Spinal cord (tissue), 10 donors: ENCODE measurements at places on chromosomes 3 and 15. TPM values are rescaled to one million over a fixed set of nuclear protein-coding genes. Genes with fewer than 3 reads are reported as not detected.
A peak's percentile ranks its signal among the peaks of the same experiment; 100 is the strongest.

DNA sequence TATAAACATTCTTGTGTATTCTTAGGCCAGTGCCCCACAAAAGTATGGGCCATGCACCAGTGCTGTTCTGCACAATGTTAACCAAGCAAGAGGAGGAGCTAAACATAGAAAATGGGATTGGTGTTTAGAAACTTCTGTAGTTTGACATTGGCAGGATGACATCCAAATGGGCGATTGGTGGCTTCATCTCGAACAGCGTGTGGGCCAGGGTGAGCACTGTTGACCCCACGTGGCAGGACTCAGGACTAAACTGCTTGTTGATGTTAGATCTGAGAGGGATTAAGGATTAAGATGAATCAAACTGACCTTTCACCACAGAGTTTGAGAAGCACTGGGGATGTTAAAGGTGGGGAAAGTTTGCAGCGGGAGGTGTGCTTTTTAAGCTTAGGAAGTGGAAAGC lies 31.9 kb downstream of the ZNF710 start:
- no peak overlapping the region for H3K4me3 ChIP-seq
- no peak overlapping the region for H3K27ac ChIP-seq
- H3K4me1 ChIP-seq, result peaks cover 49% of the 10 kb centered on the region
- no peak for DNase-seq

DNA sequence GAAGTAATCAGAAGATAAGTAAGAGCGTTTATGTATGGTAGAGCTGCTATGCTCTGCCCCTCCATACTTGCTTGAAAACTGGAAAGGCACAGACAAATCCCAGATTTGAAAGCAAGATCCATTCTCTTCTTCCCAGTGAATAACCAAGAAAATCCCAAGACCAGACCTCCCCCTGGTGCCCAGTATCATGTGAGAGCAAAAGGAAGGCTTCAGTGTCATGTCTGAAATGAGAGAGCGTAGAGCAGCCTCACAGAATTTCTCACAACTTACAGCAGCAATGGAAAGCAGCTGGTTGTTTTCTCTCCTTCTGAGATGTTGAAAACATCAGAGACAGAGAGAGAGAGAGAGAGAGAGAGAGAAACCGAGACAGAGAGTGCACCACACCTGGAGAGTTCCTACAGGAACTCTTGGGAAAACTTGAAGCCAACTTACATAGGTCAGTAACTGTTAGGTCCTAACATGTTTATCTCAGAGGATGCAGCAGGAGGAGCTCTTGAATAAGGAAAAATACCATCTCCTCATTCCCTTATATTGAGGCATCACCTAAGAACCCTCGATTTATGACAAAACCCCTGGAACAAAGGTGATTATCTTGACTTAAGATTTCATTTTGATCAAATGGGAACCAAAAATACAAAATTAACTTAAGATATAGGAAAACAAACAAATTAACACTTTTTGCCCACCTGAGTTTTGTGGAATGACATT lies 273.3 kb downstream of the NSUN3 start:
- H3K27ac ChIP-seq, result no peak overlapping the region
- H3K4me3 ChIP-seq, result no peak overlapping the region
- no peaks in the 10 kb centered on the region for H3K36me3 ChIP-seq
- peak; percentile 9 for DNase-seq

- DNase-seq, result no peak
- no peaks in the 10 kb centered on the region for H3K27me3 ChIP-seq
- H3K36me3 ChIP-seq, result peaks cover 50% of the 10 kb centered on the region
- H3K4me1 ChIP-seq, result no peaks in the 10 kb centered on the region
- H3K27ac ChIP-seq, result no peak overlapping the region
These were observed 22.3 kb downstream of the VPS39 start for GRCh38 chr15:42185801-42186200.

DNA sequence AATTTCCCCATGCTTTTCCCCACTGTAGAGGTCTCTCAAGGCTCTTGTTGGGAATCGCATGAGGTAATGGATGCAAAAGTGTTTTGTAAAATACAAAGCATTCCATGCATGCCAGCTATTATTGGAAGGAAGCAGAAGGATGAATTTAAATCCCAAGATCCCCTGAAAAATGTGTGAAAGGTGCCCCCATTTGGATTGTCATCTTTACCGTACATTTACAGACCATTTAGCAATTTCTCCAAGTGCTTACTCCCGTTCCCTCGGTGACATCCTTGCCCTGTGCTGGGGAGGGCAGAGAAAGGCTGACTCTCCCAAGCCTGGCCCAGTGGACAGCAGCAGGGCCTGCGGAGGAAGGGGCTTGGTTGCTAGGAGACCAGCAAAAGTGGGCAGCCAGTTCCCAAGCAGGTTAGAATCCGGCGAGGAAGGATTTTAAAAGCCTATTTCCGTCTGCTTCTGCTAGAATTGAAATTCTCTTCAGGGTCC lies 31.1 kb upstream of the NEO1 start:
- peaks cover 10% of the 10 kb centered on the region for H3K4me1 ChIP-seq
- no peak overlapping the region for H3K27ac ChIP-seq
- no peaks in the 10 kb centered on the region for H3K36me3 ChIP-seq

- H3K4me1 ChIP-seq, result no peaks in the 10 kb centered on the region
- H3K27ac ChIP-seq, result no peak overlapping the region
- no peaks in the 10 kb centered on the region for H3K27me3 ChIP-seq
These were observed 83.9 kb downstream of the CD47 start for GRCh38 chr3:108006881-108007331.

DNA sequence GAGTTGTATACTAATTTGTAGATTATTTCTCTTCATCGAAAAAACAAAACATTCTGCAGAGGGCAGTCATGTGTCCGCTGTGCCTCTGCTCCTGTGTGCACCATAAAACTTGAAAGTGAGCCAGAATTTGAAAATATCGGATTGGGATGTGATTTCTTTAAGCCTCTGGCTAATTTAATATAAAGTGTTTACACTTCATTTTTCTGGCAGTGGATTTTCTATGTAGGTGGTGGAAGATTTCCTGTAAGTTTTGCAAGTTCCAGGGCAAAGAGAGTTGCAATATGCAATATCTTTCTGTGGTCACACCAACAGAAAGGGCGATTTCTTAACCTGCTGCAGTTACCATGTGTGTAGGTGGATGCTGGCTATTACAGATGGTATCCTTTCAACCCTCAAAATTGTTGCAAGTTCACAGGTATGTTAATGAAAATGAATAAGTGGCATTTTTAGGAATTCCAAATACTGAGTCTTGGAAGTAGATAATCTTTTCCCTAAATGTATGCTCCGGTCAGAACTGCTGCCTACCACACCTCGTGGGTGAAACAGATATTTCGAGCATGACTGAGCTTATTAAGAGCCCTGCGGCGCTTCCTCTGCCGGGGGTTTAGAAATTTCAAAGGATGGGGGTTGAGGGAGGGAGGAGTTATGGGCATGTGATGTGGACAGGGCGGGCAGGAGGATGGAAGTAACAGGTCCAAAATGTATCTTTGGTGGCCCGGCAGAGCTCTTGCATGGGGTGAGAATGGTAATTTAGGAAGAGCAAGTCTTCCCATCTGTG lies 134.0 kb downstream of the PGPEP1L start:
- DNase-seq, result peak; percentile 49
- no peak overlapping the region for H3K4me3 ChIP-seq
- H3K36me3 ChIP-seq, result no peaks in the 10 kb centered on the region
- H3K27me3 ChIP-seq, result no peaks in the 10 kb centered on the region

DNA sequence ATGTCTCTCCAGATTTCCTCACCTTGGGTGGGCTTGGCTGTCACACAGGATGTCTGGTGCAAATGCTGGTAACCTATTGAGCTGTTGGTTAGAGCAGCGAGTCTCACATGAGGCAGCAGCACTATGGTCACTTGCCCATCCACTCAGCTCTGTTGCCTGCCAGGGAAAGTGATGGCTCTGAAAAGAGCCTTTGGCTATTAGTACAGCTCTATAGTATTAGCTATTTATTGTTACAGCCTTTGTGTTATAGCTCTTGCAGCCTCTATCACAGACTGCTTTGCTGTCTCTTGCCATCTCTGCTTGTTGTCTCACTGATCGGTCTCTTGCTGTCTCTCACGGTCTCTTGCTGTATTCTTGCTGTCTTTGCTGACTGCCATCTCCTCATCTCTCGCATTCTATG lies 114.3 kb downstream of the MFSD1 start:
- no peaks in the 10 kb centered on the region for H3K4me1 ChIP-seq
- DNase-seq, result no peak
- H3K27ac ChIP-seq, result no peak overlapping the region
- no peak overlapping the region for H3K4me3 ChIP-seq

DNA sequence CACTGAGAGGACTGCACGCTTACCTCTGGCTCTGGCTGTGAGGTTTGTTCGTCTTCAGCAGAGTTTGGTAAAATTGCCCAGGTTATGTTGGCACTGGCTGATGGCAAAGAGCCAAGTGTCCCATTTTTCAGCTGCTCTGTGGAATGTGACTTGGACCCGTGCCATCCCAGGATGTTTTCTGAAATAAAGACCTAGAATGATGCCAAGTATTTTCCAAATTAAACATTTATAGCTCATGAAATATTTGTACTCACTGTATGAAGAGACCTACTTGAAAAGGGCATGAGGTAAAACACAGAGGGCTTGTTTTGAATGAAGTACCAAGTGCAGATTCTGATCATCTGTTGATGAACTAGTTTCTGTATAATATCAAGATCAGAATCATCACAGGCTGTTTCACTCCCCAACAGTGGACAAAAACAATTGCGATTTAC lies 200.5 kb downstream of the STT3B start:
- H3K4me1 ChIP-seq, result peaks cover 6% of the 10 kb centered on the region
- H3K4me3 ChIP-seq, result no peak overlapping the region
- no peaks in the 10 kb centered on the region for H3K27me3 ChIP-seq
- no peaks in the 10 kb centered on the region for H3K36me3 ChIP-seq
- no peak overlapping the region for H3K27ac ChIP-seq
- DNase-seq, result no peak

- H3K4me3 ChIP-seq, result no peak overlapping the region
- DNase-seq, result no peak
- H3K27ac ChIP-seq, result no peak overlapping the region
- peaks cover 30% of the 10 kb centered on the region for H3K4me1 ChIP-seq
- peaks cover 18% of the 10 kb centered on the region for H3K36me3 ChIP-seq
These were observed 190.3 kb downstream of the XXYLT1 start for GRCh38 chr3:195080571-195081151.

DNA sequence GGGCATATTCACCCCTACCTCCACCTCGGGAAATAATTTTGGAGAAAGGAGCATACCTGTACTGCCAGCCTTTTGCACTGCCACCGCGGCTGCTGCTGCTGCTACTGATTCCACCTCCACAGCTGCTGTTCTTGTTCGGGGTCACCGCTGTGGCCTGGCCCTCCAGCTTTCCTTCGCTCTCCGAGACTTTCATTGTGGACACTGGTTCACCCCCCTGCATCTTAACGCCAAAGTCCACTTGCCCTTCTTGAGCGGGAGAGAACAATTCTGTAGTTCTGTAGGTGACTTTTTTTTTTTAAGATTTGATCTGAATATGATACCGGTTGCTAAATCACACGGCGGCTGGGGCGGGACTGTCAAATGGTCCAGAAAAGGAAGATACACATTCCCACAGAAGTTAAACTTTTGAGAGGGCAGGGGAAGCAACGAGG lies 701 bp downstream of the OSBPL11 start:
- peak overlapping the region; percentile 93 for H3K27ac ChIP-seq
- no peaks in the 10 kb centered on the region for H3K27me3 ChIP-seq
- H3K4me3 ChIP-seq, result peak overlapping the region; percentile 74
- no peaks in the 10 kb centered on the region for H3K36me3 ChIP-seq
- peaks cover 20% of the 10 kb centered on the region for H3K4me1 ChIP-seq

DNA sequence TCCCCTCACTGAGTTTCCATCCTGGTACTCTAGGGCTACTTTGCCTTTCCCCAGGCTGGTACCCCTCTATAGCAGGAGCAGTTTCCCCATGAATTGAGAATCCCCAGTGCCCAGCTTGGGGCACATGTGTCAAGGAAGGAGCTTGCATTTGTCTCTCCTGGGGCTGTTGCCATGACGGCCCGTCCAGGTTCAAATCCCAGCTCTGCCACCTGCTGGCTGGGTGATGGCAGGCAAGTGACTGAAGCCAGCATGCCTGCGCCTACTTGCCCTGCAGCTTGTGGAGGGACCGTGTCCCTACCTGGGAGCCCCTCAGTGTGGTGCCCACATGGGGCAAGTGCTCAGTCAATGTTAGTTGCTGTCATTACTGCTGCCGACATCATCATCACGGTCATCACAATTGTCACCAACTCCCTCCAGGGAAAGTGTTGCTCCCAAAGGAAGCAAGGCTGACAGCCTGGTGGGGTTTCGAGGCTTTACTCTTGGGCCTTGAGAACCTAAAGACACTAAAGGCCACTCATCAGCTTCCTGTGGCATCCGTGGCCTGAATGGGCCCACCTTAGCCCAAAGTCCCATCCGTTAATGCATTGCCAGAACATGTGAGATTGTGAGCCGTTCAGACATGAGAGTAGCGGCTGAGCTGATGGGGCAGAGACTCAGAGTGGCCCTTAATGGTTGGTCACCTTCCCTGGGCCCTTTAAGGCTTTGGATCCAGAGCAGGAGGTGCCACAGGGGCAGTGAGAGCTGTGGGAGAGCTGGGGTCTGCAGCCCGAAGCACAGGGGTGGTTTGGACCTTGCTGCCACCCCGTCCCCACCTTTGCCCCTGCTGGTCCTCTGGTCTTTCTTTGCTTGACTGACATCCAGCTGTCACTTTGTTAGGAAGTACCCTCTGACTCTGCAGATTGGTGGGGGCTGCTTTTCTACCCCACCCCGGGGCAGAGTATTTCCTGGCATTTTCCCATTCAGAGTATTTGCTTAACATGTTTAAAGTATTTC lies 144.4 kb downstream of the DNAJB8 start:
- H3K27me3 ChIP-seq, result no peaks in the 10 kb centered on the region
- peaks cover 20% of the 10 kb centered on the region for H3K36me3 ChIP-seq
- H3K27ac ChIP-seq, result no peak overlapping the region
- no peak for DNase-seq
- no peak overlapping the region for H3K4me3 ChIP-seq

GRCh38 chr15:69881302-69881670 lies 216.4 kb downstream of the TLE3 start:
- H3K36me3 ChIP-seq, result no peaks in the 10 kb centered on the region

GRCh38 chr3:184335291-184335660 lies 2.1 kb upstream of the FAM131A start:
- H3K4me3 ChIP-seq, result peak overlapping the region; percentile 62
- no peaks in the 10 kb centered on the region for H3K27me3 ChIP-seq
- no peak for DNase-seq
- H3K27ac ChIP-seq, result peak overlapping the region; percentile 96
- peaks cover 50% of the 10 kb centered on the region for H3K36me3 ChIP-seq
- H3K4me1 ChIP-seq, result peaks cover 47% of the 10 kb centered on the region

- H3K36me3 ChIP-seq, result no peaks in the 10 kb centered on the region
- H3K4me1 ChIP-seq, result no peaks in the 10 kb centered on the region
- H3K27ac ChIP-seq, result no peak overlapping the region
- no peaks in the 10 kb centered on the region for H3K27me3 ChIP-seq
- H3K4me3 ChIP-seq, result no peak overlapping the region
These were observed 38.4 kb upstream of the PPP2R3A start for GRCh38 chr3:135927155-135927554.

The AGTR1 gene
- total RNA-seq, result 5.9 TPM

The KNL1 gene
- 11.2 TPM for total RNA-seq

The SERINC4 gene
- total RNA-seq, result 0.72 TPM

The PRR20G gene
- total RNA-seq, result not detected

The MST1R gene
- total RNA-seq, result 0.79 TPM

The EPHB1 gene
- total RNA-seq, result 10.0 TPM

The TPRG1 gene
- 1.4 TPM for total RNA-seq
